ENCODE measurements at places on chromosomes 11 and 22.

- no peak for DNase-seq
Observed at GRCh38 chr22:48395201-48395600, 1432.5 kb downstream of the BRD1 start.

DNA sequence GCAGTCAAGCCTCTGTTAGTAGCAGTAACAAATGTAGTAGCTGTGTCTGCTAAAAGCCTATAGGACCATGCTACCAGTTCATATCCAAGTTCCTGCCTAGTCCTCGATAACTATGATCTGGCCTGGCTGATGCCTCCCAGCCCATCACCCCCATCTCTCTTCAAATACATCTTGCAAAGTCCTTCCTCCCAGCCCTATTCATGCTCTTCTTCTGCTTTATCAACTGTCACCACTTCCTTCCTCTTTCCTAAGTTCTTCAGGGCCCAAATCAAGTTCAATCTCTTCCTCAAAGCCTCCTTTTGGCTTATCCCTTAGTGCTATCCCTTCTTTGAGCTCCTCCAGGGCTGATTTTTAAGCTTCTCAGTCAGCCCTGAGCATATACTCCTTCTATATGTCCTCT lies 150.9 kb upstream of the THY1 start:
- no peak for DNase-seq

DNA sequence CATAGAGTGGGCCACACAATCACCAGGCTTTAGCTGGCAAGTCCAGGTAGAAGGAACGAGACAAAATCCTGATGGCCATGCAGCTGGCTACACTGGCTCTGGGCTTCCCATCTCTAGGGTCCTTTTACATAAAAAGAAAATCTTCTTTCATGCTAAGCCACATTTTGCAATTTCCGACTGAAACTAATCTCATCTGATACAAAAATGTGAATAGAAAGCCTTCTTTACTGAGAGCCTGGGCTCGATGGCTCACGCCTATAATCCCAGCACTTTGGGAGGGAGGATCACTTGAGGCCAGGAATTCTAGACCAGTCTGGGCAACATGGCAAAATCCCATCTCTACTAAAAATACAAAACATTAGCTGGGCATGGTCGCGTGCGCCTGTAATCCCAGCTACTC lies 67.2 kb downstream of the MICAL3 start:
- DNase-seq: no peak

DNA sequence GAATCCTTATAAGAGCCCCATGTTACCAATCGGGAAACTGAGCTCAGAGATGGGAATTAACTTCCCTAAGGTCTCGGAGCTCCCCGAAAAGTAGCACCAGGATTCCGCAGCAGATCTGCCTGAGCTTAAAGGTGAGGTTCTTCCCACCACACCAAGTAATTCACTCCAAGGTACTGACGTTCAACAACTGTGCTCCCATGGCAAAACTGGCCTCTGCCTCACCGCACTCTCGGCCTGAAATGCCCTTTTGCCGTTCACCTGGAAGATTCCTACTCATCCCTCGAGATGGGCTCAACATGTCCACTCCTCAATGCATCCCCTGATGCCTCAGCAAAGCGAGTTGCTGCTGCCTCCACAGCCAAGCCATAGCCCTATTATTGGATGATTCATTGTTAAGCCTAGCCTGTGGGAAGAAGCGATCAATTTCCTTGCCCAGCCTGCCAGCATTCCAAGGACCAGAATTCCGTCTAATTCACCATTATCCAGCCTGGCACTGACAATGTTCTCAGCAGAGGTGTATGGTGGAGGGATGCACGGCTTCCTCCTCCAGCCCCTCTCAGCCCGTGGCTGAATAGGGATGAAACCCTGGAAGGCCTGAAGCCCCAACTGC lies 4.2 kb downstream of the PLAAT3 start:
- no peak for DNase-seq

DNA sequence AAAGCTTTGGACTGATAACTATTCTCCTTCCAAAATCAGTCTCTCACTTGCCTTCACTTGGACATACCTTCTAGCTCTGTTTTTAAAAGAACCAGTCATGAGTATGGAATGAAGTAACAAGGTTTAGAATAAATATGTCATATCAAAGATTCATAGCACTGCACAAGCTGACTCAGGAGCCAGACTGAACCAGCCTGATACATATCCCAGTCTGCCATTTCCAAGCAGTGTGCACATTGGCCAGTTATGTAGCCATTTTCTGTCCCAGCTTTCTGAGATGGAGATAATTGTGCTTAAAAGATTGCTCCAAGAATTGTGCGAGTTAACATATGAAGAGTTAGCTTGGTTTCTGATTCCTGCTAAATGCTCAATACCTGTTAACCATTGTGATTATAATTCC lies 311.3 kb downstream of the C11orf87 start:
- DNase-seq: no peak

DNA sequence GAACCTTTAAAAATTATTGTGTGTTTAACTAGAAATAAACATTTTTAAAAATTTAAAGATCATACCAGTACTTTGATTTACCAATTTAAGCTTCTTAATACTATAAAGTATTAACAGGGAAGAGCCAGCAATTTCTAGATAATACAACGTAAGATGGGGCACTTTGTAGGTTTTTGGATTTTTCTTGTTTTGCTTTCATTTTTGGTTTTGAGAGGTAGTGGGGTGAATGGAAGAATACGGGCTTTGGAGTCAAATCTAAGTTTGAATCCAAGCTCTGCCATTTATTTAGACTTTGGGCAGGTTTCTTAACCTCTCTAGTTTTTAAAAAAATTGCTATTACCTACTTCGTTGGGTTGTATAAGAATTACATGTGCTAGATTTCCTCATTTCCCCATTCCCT lies 44.9 kb downstream of the CSTPP1 start:
- DNase-seq: no peak

GRCh38 chr11:77401486-77402217 lies 72.2 kb downstream of the PAK1 start:
- no peak for DNase-seq

DNA sequence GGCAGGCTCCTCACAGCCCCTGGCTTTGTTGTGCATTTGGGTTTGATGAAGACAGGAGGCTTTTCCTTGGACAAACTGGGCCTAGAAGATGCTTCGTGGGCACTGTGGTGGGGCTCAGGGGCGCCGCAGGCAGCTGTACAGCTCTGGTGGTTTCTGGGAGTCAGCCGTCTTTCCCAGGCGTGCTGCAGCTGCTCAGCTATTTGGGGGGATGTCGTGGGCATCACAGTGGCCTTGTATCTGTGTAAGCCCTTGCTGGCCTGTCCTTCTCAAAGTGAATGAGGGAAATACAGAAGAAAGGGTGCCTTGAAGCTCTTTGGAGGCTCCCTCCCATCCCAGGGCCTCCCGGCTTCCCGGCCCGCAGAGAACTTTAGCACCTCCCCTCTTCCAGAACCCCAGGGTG lies 89.5 kb downstream of the TBC1D22A start:
- DNase-seq: no peak

Data from fibroblast of the conjunctiva (primary cell).